ENCODE measurements at places on chromosomes 7 and 10.
A peak's percentile ranks its signal among the peaks of the same experiment; 100 is the strongest.

- DNase-seq = no peak
Observed at GRCh38 chr10:94645285-94645684, 38.2 kb upstream of the CYP2C18 start.

DNA sequence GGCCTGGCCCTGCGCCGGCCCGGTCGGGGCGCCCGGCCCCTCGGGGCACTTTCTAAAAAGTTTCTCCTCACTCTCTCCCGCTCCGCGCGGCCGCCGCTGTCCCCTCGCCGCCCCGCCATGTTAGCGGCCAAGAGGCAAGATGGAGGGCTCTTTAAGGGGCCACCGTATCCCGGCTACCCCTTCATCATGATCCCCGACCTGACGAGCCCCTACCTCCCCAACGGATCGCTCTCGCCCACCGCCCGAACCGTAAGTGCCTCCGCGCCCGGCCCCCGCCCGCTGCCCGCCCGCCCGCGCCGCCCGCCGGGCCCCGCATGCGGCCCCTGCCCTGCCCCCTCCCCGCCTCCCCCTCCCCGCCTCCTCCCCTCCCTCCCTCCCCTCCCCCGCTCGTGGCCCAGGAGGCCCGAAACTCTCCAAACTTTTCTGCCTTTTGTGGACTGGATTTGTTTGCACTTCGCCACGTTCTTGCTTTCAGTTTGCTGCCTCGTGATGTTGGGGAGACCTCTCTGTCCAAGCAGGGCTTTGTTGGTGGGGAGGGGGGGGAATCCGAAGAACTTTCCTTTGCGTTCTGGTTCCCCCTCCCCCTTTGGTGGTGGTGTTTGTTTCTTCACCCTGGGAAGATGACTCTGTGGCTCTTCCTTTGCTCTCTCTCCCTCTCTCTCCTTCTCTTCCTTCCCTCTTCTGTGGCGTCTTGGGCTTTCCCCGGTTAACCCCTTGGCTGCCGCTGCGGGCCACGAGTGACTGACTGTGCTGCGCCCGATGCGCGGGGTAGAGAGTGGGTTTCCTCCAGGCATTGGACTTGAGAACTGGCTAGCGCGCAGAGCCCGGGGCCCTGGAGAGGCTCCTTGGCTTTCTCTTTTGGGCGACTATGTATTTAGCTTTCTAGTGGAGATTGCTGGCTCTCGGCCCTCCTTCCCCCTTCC lies 1.6 kb downstream of the TCF7L2 start:
- DNase-seq = peak; percentile 69

GRCh38 chr7:73899731-73900142 lies 38.8 kb downstream of the TMEM270 start:
- no peak for DNase-seq

GRCh38 chr7:84190016-84190705 lies 4.4 kb downstream of the SEMA3A start:
- no peak for DNase-seq

- no peak for DNase-seq
Observed at GRCh38 chr7:66824041-66824440, 83.5 kb downstream of the RABGEF1 start.

GRCh38 chr7:142914121-142914520 lies 19.4 kb downstream of the TRPV5 start:
- no peak for DNase-seq

GRCh38 chr7:107938456-107939250 lies 47.7 kb downstream of the DLD start:
- DNase-seq = no peak

DNA sequence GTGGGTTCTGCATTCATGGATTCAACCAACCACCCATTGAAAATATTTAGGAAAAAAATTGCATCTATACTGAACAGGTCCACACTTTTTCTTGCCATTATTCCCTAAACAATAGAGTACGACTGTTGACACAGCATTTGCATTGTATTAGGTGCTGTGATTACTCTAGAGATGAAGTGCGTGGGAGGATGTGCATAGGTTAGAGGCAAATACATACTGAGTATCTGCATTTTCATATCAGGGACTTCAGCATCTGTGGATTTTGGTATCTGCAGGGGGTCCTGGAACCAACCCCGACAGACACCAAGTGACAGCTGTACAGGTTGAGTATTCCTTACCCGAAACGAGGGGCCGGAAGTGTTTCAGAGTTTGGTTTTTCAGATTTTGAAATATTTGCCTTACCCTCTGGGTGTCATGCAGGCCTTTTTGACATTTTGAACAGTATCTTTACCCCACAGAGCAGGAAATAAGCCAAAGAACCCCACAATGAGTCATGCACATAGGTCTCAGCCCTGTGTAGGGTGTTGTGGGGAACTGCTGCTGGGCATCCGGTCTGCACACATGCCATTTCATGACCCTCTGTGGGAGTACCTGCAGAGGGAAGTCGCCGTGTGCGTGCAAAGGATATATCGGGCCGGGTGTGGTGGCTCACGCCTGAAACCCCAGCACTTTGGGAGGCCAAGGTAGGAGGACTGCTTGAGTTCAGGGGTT lies 14.5 kb downstream of the NUDT5 start:
- DNase-seq = no peak

GRCh38 chr7:21041666-21042065 lies 255.0 kb upstream of the SP8 start:
- no peak for DNase-seq

DNA sequence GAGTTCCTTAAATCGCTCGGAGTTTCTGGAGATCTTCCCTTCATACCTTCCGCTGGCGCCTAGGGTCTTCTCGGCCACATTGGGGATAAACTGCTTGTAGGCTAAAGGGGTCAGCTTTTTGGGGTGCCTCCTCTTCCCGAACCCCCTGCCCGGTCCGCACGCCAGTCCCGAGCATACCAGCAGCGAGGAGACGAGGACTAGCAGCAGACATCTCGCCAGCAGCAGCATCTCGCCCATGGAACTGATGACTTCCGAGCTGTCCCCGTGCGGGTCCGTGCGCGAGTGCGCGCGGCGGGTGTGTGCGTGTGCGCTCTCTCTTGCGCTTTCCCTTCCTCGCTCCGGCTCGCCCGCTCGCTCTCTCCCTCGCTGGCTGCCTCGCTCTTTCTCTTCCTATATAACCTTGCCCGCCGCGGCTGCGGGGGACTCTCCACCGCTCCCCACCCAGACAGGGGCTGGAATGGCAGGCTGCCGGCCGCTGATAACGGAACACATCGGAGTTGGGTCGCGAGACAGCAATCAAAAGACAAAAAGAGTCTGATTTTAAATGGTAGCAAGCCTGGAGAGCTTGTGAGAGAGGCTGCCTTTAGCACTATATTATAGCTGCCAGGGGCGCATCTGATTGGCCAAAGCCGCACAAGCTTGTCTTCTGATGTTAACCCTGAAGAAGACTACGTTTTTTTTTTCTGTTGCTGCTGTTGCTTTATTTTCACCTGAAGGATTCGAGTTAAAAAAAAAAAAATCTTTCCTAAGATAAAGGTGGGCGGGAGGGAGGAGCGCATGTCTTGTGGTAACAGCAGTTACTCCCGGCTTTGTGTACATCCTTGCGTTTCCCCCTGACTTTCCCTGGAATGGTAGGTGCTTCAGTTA lies at the start of gene SHH:
Gene SHH (minus strand): TSS at position 569 of the 867 bp plus-strand sequence. CDS start 341 bp downstream, at position 228.
- no peak for DNase-seq

GRCh38 chr7:15753887-15754579 lies 67.5 kb upstream of the MEOX2 start:
- no peak for DNase-seq

DNA sequence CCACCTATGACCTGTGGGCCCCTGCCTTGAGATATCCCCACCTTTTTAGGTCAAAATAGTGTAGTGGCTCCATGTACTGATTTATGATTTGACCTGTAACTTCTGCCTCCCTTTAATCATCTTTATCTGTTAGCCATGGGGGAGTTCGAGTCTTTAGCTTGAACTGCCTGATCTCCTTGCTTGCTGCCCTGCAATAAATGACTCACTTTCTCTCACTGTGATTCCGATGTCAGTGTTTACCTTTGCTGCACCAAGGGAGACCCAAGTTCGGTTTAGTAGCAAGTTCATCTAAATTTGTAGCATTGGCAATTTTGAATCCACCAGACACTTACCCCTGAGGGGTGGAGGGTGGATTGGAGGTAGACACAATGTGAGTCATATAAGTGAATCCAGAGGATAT lies 814.6 kb upstream of the AUTS2 start:
- DNase-seq = no peak

DNA sequence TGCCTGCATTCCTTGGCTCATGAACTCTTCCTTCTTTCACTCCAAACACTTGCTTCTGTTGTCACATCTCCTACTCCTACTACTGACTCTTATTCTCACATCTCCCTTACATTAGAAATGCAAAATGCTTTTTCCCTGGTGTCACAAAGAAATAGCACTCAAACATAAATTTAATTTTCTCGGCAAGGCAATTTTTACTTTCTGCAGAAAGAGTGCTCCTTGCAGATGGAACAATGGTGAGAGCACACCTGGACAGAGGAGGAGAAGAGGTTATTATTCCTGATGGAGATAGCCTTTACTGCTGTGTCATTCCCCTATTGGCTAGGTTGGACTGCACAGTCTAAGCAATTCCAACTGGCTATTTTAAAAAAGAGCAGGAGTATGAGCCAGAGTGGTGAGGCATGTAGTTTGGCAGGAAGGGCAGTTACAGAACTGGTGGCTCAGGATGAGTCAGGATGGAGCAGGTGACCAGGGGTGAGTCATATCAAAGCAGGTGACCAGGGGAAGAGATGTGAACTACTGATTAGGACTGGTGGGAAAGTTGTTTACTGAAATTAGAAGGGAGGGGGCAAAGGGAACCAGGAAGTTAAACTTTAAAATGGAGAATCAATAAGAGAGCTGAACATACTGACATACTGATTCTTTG lies 52.9 kb downstream of the CYP2C9 start:
- DNase-seq = no peak

- no peak for DNase-seq
Observed at GRCh38 chr10:127982601-127983000, 75.7 kb downstream of the PTPRE start.

DNA sequence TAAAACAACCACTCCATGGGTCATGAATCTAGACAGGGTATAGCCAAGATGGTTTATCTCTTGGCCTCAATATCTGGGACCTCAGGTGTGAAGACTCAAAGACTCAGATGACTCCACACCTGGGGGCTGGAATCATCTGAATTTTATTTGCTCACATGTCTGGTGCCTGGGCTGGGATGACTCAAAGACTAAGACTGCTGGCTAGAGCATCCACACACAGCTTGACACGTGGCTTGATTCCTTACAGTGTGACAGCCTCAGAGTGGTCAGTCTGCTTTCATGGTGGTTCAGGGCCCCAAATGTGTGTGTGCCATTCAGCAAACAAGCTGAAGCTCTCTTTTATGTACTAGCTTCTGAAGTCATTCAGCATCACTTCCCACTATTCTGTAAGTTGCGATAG lies 333.7 kb downstream of the RNLS start:
- DNase-seq = no peak

DNA sequence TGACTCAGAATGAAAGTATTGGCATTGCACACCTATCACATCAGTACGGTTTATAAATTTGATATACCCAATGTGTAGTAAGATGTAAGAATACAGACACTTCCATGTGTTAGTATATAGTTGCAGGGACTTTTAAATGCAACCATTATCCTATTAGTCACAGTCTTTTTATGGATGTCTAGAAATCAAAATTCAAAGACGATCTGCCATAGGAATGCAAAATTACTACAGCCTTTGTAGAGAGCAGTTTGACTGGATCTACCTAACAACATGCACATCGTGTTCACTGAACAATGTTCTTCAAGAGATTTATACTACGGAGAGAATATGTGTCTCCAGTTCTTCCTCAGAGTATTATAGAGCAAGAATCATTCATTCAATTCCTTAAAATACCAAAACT lies 317.3 kb upstream of the HGF start:
- DNase-seq = no peak

DNA sequence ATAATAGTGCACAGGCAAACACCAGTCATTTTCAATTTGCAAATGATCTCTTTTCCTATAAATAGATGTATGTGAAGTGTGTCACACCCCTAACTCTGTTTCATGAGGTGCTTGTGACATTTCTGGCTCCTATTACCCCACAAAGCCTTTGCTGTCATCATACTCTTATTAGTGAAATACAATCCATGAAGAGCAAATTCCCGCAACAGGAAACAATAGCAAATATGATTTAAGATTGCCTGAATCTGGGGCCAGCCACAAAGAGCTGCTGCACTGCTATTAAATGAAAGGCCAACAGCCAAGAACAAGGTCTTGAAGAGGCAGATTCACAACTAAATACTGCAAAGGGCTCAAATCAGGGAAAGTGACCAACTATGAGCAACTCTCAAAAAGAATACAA lies 96.3 kb upstream of the CAV2 start:
- no peak for DNase-seq

DNA sequence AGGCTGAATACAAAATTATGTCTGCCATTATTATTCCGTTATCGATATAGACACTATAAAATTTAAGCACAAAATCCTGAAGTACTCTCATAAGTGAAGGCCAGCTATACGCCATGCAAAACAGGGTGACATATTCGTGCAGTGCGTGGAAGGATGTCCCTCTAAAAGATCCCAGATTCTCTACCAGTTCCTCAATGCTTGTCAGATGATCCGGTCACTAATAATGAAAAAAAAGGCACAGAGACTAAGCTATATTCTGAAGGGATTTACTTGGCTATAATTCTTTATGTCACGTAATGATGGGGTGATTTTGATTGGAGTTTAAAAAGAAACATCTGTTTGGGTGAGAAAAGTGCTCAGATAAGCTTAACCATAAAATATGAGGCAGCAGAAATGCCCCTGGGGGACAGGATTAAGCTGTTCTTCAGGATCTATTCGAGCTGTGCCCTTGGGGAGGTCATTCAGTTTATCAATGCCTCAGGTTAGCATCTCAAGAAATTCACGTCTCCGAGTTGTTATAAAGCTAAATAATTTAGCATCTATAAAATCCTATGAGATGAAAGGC lies 229.7 kb upstream of the PITRM1 start:
- peak; percentile 67 for DNase-seq

- no peak for DNase-seq
Observed at GRCh38 chr10:78706726-78707540, 361.8 kb upstream of the ZMIZ1 start.

GRCh38 chr10:49610114-49610457 lies at the start of gene SLC18A3:
Gene SLC18A3 (plus strand): TSS chr10:49610310. CDS start chr10:49610741, 431 bp downstream.
- peak; percentile 80 for DNase-seq

GRCh38 chr10:71649631-71650030 lies 69.9 kb downstream of the C10orf105 start:
- no peak for DNase-seq

- peak; percentile 92 for DNase-seq
Observed at GRCh38 chr10:78405231-78405630, 371.6 kb downstream of the RPS24 start.

DNA sequence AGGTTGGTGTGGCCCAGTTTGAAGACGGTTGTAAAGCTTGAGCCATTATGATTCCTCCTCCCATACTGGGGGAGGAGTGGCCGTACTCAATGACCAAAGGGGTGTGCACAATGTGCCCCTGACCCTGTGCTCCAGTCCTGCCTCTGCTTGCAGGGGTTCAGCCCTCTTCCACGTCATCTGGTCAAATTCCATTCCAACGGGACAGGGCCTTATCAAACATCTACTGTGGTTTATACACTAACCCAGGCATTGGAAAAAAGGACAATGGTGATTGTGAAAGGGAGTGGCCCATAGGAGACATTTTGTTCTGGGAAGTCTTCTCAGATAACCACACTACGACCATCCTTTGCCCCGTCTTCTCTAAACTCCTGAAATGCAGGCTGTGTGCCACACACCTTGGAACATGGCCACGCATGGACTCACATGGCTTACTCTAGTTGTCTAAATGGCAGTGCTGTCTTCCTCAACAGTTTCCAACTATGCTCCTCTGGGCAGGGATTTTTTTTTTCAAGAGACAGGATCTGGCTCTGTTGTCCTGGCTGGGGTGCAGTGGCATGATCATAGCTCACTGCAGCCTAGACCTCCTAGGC lies 103.0 kb downstream of the JCAD start:
- no peak for DNase-seq

- DNase-seq = no peak
Observed at GRCh38 chr10:124155781-124156435, 62.5 kb upstream of the CHST15 start.
